ENCODE measurements at places on chromosomes 16 and 17. TPM values are rescaled to one million over a fixed set of nuclear protein-coding genes. Genes with fewer than 3 reads are reported as not detected.

GJD3 gene
- not detected for total RNA-seq

SUZ12 gene
- 14.5 TPM for total RNA-seq

KCNAB3 gene
- total RNA-seq = 0.33 TPM

KRT32 gene
- total RNA-seq = not detected
